NCI-H1436 treated with DMSO at 0.1 percent for 48 hours (cell line): ENCODE measurements at places on chromosomes 7 and 10.
A peak's percentile ranks its signal among the peaks of the same experiment; 100 is the strongest.

DNA sequence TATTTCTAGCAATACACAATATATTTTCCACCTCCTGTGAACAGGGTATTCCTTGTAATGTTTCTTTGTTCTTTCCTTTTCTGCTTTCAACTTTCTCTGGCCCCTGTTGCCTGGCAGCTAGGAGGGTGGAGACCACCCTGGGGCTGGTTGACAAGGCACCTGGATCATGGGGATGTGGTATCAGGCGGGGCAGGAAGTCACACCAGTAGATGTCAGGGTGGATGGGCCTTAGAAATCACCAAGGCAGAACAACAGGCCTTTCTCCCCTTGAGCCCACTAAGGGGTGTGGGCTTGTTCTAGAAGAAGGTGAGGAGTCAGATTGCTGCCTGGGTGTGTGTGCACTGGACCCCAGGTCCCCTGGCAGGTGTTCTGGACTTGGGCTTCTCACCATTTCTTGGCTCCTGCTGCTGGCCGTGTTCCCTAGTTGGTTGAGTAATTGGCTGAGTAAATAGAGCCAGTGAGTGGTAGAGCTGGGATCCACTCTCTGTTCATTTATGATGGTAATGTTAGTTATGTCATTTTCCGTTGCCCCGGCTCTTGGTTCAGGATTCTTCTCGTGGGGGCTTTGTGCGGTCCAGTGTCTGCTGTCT, 24.9 kb downstream of the ZNF783 start:
- no peak for DNase-seq

DNA sequence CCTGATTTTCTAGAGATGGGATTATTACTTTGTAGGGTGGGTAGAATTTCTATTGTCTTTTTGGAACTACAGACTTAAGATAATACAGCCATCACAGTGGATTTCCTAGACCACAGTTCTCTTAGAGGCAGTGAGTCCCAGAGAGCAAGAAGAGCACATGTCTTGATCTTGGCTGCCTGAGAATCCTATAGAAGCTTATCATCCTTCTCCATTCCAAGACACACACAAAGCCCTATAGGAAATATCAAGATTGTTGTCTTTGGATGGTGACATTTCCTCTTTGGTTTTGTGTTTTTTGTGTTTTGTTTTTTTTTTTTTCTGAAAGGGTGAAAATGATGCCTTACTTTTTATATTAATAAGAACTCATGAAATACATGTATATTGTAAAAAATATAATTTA, 143.1 kb downstream of the AHR start:
- DNase-seq: no peak

DNA sequence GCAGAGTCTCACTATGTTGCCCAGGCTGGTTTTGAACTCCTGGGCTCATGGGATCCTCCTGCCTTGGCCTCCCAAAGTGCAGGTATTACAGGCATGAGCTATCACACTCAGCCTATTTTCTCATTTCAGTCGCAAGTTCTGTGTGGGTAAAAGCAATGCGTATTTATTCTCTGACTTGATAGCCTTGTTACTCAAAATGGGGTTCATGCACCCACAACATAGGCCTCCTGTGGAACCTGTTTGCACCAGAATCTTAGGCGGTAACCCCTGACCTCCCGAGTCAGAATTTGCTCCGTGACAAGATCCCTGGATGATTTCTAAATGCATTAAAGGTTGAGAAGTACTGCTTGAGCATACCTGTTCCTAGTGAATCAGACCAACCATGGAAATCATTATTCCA, 7.3 kb downstream of the IL2RA start:
- DNase-seq: no peak

DNA sequence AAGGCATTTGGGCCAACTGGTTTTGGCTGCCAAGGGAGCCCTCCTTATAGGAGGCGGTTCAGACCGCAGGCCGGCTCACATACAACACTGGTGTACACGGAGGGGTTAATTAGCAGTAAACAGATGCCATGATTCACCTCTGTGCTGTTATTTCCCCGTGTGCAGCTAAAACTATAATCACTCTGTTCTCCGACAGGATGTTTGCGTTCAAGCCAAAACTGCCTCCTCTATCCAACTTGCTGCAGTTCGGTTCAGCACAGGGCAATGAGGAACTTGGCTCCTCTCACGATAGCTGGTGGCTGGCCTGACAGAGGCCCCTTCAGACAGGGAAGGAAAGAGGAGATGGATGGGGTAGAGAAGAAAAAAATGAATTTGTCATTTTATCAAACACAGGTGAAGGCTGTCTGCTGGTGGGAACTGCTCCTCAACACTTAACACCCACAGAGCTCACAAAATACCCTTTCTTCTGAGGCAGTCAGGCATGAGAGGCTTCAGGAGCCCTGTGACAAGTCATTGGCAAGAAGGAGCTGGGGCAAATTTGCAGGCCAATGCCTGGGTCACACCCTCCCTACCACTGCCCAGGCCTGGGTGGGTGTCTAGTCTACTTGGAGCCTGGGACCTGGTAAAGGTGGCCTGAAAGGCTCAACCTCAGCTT, 24.0 kb downstream of the KCNMA1 start:
- DNase-seq: no peak

DNA sequence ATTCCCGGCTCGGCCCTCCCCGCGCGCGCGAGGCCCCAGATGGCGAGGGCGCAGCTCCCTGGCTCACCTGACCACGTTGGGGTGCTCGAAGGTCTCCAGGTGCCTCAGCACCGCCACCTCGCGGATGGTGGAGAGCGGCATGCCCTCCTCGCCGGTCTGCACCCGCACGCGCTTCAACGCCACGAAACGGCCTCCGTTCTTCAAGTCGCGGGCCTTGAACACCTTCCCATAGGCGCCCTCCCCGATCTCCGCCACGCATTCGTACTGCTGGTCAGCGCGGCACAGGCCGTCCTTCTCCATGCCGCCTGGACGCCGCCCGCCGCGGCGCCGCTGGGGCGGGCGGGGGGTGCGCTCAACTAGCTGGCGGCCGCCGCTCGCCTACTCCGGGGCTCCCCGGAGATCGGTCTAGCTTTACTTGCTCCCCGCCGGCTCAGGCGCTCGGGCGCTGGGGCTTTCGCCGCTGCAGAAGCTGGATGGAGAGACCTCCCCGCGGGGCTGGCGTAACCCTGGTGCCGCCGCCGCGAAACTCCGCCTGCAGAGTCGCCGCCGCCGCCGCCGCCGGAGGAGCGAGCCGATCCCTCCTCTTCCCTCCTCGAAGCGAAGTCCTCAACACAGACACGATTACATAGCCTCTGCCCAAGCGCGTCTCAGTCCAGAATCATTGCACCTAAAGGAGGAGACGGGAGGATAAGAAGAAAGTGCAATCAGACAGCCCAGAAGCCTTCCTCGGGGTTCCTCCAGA, 3.2 kb downstream of the CDK6 start:
- DNase-seq: no peak

DNA sequence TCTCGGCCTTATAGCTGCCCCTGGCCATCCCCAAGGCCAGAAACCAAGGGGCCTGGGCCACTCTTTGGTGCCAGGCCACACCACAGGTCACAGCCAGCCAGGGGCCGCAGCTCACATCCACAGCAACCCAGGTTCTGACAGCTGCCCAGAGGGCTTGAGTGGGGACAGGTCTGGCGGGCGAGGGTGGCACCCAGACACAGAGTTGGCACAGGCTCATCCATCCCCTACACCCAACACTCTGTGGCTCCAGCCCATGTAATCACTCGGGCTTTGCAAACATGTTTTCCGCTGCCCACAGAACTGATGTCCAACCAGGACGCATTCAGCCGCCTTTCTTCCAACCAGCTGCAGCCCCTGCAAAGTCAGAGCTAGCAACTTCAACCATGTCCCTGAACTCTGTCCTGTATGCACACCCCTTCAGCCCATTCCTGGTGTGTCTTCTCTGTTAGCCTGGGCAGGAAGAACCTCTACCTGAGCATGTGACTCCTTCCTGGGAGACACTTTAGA, 57.7 kb upstream of the PPP2R2D start:
- no peak for DNase-seq

GRCh38 chr7:37371755-37372154, 76.9 kb downstream of the ELMO1 start:
- DNase-seq: no peak

GRCh38 chr10:78432583-78432982, 398.9 kb downstream of the RPS24 start:
- DNase-seq: no peak

DNA sequence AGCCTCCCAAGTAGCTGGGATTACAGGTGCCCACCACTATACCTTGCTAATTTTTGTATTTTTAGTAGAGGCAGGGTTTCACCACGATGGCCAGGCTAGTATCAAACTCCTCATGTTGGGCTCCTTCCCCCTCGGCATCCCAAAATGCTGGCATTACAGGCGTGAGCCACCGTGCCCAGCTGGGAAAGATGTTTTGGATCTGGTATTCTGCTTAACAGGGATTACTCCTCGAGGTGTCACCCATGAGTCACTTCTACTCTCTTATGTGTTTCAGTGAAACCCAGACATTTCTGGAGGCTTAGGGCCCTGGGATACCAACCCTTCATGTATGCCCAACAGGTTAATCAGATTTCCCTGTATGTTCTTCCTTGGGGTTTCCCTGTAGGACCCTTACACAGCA, 11.8 kb upstream of the OPN4 start:
- no peak for DNase-seq

- no peak for DNase-seq
Observed at GRCh38 chr10:31704195-31704594, 224.4 kb downstream of the ARHGAP12 start.

DNA sequence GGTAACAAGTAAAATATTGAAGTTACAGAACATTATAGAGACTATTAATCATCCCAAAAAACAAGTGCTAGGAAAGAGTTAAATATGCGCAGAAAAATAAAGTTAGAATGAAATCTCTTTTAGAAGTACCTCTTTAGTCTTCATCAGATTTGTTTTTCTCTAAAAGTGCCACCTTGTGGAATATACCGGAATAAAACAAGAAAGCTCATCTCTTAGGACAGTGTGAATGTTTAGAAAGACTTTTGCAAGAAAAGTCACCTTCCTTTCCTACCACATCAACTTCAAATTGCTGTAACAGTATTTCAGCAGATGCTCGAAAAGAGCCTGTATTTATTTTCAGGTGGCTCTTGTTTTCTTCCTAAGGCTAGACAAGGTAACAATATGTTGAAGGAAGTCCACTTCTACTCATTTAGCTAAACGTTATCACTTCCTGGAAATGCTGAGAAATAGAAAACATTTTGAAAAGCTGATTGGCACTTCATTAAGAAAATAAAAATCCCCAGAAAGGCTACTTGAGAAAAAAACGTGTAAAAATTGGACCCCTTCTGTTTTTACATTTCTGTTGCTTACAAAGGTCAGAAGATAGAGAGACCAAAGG, 19.8 kb upstream of the FAM133B start:
- DNase-seq: peak; percentile 15

DNA sequence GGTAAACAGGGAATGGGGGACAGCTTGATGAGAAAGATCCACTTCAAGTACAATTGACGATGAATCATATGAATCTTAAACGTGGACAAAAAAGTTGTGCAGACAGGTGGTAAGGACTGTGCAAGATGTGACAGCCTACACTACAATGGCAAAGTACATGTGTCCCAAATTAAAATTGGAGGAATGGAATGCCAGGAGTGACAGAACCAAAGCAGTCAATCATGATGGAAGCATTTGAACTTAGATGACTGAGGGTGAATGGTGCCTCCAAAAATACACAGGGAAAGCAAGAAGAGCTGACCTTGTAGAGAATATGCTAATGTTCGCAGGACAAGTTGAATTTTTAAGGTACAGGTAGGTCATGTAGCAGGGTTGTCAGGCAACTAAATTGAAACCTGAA, 150.3 kb upstream of the WNT16 start:
- DNase-seq: no peak

DNA sequence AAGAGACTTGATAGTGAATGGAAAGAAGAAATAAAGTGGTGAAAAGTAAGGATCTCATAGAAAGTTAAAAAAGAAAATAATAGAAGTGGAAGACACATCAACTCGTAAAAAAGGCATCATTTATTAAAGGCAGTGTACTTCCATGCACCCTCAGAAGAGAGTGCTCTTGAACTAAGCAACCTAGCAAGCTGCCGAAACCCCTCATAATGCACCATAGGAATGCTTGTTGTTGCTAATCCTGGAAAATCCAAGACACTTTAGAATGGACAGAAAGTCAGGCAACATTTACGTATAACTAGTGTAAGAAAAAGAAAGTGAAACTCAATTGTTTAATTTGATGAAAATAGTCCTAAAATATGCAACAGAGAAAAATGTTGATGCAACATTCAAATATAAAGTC, 12.8 kb downstream of the TFPI2 start:
- no peak for DNase-seq

- no peak for DNase-seq
Observed at GRCh38 chr7:101644879-101645278, 15.8 kb upstream of the MYL10 start.

- no peak for DNase-seq
Observed at GRCh38 chr10:47449979-47450378, 33.9 kb downstream of the ANXA8 start.

- no peak for DNase-seq
Observed at GRCh38 chr7:122183106-122183505, 39.1 kb upstream of the AASS start.

- no peak for DNase-seq
Observed at GRCh38 chr10:1402016-1402770, 335.1 kb downstream of the ADARB2 start.
